ENCODE measurements at places on chromosomes 5 and 9.

GRCh38 chr9:79387101-79387835, 184.5 kb upstream of the TLE4 start:
- DNase-seq: no peak

DNA sequence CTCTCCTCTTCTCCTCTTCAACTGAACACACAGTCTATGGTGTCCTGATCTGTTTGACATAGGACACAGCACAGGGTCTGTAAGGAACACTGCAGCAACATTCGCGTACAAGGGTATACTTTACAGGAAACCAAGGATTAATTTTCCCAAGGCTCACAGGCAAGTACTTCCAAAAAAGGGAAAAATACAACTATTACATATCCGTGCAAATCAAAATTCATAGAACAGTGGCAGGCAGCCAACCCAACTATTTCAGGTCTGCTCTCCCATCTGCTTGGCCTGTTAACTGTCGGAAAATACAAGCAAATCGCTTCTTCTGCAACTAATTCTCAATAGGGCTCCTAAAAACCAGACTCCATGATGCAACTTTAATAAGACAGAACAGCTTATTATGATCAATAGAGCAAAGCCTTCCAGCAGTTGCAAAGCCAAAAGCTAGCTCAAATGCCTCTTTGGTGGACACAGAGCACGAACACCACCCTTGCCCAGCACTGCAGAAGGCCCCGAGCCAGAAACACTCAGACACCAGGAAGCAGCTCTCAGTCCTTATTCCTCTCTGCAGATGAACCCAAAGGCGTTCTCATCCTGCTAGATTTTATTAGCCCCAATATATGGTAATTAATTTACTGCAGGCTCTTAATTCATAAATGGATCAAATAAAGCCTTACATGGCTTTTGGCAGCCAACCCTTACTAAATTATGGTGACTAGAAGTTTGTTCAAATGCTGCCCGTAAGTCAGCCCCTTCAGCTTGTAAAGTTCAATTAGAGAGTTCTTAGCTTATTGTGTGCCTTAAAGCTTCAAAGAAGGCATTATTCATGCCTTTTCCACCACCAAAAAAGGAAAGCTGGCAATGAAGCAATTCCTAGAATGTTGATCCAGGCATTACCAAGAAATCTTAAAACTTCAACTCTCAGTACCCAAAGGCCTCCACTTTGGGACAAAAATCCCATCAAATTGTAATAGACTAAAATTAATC, 68.8 kb downstream of the ZNF608 start:
- no peak for DNase-seq

GRCh38 chr9:14687042-14687719, 6.1 kb downstream of the ZDHHC21 start:
- DNase-seq: no peak

DNA sequence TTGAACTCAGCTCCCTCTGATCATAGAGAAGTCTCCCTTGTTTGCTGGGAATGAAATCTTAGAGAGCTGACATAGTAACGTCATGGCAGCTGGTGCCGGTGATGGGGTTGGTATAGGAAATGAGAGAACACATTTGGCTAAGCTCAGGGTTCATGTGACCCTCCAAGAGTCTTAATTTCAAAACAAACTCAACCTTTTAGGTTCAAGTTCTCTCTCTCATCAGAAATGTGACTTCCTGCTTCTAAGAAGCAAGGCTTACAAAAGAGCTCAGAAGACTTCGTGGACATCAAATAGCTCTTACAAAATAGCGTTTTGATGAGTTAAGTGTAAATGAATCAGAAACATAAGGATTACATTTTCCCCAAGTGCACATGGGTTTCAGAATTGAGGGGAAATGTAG, 97.3 kb downstream of the PAPPA start:
- no peak for DNase-seq

DNA sequence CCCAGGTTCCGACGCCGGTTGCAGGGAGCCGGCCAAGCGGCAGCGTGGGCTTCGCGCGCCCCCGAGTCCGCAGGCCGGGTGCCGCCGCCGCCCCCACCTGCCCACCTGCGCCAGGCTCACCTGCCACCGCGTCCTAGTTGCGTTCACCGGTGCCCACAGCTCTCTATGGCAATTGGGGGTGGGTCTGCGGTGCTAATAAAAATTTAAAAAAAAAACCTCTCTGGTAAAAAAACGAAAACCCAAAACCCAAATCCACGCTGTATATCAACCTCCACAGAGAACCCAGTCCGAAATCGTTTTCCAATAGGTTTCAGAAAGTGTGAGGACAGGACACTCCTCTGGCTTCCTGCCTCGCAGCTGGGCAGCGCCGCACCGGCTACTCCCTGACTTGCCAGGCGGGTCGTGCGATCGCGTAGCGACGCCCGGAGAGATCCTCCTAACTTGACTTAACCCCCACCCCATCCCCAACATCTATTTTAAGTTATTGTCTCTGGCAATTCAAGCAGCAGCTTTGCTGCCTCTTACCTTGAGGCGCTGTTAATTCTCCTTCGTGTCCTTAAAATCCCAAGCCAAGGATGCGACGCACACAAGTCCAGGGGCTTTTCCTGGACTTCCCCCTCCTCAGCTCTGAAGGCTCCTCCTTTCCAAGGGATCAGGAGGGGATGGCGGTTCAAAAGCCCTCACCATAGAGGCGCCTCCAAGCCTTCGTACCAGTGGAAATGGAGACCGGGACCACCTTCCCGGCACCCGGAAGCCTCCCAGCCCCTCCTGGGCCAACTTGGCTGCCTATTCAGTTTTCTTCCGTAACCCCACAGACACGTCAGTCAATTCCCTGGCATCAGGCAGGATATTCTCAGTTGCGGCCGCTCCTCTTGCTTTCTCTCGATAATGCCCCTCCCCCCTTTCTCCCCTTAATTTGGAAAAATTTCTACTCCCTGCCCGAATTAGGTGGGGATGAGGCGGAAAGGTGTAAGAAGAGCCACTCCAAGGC, 1639.4 kb upstream of the C9orf72 start:
- DNase-seq: no peak

GRCh38 chr5:80921026-80921425, 39.1 kb upstream of the RASGRF2 start:
- DNase-seq: no peak

DNA sequence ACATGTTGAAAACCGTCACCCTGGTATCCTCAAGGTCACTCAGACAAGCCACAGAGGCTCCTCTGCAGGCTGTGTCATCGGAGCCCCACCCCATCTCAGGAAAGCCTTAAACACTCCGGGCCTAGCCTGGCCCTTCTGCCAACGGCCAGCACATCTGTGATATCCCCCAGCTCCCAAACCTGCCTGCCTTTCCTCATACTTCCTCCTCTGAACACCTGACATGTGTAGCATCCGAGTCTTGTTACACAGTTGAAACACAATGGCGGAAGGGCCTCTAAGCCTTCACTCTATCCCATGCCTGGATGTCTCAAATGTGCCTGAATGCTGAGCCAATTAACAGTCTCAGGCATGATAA, 32.9 kb upstream of the TGFBR1 start:
- no peak for DNase-seq
